ENCODE measurements at places on chromosomes 16 and 17. TPM values are rescaled to one million over a fixed set of nuclear protein-coding genes. Genes with fewer than 3 reads are reported as not detected.

- DNase-seq, result no peak
These were observed 43.4 kb downstream of the ZNF18 start for GRCh38 chr17:11953924-11954323.

The IRF8 gene
- 5.8 TPM for polyA plus RNA-seq

- DNase-seq, result no peak
These were observed 5.0 kb downstream of the SLC5A2 start for GRCh38 chr16:31487720-31488467.

DNA sequence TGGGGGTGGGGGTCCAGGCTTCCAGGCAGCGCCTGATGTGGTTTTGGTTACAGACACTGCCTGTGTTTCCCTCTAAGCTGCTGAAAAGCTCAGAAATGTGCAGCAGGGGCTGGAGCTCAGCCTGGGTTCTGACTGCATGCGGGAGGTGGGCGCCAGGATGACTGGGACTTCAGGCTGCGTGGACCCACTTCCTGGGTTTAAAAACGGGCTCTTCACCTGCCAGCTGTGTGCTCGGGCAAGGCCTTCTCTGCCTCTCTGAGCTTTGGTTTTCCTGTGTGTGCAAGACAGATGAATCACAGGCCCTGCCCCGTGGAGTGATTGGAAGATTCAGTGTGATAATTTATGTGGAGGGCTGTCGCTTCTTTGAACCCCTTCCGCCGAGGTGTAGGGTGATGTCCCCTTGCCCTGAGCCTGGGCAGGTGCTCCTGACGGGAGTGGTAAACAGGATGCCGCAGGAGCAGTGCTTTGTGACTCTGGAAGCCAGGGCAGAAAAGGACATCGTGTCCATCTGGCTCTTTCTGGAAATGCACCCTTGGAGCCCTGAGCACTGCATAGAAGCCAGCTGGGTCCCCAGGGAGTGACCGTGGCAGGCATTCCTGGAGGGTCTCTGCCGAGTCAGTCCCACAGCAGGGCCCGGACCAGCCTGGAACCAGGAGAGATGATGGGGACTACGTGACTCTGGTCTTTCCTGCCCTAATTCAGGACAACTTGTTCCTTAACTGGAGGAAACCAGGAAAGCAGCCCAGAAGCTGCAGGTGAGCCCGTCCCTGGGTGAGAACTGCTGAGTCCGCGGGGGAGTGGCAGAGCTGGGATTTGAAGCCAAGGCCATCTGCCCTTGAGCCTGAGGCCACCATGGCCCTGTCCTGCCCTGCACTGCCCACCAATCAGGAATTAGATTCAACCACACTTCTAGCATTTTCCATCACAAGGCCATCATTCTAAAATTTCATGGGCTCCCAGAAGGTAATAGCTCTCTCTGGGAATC lies 28.5 kb upstream of the SLC7A5 start:
- DNase-seq, result no peak

DNA sequence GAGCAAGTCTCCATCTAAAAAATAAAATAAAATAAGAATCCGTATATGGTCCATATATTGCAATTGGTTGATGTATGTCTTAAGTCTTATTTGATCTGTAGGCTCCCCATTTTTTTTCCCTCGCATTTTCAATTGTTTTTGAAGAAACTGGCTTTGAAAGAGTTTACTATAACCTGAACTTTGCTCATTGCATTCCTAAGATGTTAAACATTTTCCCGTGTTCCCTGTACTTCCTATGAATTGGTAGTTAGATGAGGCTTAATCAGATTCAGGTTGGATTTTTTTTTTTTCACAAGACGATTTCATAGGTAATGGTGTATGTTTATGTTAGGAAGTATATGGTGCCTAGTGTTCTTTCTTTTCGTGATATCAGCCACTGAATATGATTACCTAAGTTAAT lies 3.3 kb downstream of the LRRC36 start:
- DNase-seq, result no peak

GRCh38 chr17:64282753-64283080 lies 19.7 kb upstream of the TEX2 start:
- DNase-seq, result no peak

DNA sequence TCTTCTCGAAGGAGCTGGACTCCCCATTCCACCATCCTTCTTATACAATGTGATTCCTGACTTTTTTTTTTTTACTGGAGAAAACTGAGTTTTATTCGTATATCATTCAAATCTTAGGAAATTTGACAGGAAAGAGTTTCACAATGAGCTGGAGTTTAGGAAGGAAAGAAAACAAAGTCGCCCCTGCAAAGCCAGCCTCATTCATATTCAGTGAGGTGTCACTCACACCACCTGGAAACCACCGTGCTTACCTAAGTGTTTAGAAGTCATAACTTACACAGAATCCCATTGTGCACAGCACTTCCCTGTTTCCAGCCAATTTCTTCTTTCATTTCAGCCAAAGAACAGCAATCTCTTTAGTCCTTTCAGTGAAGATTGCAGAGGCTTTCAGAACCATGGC lies 90.3 kb upstream of the CHMP6 start:
- no peak for DNase-seq

The CLEC18B gene
- 146 TPM for polyA plus RNA-seq

GRCh38 chr16:53755026-53755910 lies 51.3 kb downstream of the FTO start:
- DNase-seq, result peak; percentile 41

DNA sequence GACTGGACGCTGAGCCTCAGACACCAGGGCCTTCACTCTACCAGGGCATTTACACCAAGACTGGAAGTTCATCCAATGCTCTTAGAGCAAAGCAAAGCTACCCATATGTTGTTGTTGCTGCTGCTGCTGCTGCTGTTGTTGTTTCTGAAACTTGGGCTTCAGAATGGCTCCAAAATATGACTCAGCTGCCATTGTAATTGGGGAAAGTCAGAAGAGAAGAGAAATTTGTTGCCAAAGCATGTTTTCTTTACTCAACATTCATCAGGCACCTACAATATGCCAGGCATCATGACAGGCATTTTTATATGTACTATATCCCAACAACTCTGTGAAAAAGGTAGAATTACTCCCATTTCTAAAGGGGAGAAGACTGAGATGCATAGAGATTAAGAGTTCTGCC lies 11.9 kb downstream of the KRT32 start:
- no peak for DNase-seq

DNA sequence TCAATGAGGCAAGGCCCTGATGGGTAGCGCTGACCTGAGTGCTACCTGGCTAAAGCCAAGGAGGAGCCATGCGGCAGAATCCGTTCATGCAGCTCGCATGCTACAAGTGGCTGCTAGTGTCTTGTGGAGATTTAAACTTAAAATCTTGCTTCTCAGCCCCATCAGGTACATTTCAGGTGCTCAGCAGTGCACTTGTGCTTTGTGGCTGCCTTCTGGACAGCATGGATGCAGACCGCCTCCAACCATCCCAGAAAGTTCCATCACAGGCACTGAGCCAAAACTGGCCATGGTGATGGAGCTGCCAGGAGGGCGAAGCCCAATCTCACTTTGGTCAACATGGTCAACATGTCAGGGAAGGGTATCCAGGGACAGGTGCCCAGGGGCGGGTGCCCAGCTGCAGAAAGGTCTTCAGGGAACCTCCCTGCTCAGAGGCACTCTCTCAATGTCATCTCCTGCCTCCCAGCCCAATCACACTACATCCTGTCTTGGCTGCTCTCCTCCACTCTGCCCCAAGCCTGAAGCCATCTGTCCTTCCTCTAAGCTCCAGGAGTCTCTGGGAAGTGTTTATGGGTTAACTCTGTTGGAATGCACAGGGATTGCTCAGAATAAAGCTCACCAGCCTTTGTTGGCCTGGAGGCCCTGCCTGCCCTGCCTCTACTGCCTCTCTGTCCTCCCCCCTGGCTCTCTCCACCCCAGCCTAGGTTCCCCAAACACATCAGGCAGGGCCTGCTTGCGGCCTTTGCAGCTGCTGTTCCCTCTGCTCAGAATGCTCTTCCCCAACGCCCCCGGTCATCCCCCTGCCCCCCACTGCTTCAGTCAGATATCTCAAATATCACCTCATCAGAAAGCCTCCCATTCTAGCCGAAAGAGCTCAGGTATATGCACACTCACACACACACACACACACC lies 18.3 kb upstream of the TNFRSF13B start:
- no peak for DNase-seq

DNA sequence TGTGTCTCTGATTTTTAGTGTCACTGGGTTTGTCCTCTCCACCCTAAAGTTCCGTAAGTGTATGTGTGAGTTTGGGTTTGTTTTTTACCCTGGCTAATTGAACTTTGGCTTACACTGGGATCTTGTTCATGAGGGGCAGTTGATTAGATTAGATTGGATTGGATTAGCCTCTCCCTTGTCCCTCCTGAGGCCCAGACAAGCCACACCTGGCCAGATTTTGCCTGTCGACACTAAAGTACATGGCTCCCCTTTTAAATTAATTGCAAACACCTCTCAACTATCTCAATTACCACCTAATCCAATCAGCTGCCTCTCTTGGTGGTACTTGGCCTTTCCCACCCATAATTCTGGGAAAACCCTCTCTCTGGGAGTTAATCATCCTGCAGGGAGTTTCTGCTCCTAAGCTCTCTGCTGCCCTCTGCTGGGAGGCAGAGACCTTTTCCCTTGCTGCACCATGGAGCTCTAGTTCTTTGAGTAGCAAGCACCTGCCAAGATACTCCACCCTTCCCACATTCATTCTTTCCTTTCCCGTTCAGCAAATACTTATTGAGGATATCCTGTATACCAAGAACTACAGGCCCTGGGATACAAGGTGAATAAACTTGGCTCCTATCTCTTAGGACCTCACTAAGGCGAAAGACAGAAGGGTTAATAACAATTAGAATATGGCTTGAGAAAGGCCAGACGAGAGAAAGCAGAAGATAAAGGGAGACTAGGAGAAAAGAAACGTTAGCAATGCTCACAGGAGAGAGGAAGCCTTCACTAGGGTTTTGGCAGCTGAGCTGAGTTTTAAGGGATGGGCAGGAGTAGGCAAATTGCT lies 60.0 kb upstream of the MPHOSPH6 start:
- peak; percentile 42 for DNase-seq

The MYL11 gene
- polyA plus RNA-seq, result 0.56 TPM

The CCL23 gene
- 0.98 TPM for polyA plus RNA-seq

- DNase-seq, result no peak
These were observed 11.8 kb downstream of the DNAJA2 start for GRCh38 chr16:46961373-46962353.

DNA sequence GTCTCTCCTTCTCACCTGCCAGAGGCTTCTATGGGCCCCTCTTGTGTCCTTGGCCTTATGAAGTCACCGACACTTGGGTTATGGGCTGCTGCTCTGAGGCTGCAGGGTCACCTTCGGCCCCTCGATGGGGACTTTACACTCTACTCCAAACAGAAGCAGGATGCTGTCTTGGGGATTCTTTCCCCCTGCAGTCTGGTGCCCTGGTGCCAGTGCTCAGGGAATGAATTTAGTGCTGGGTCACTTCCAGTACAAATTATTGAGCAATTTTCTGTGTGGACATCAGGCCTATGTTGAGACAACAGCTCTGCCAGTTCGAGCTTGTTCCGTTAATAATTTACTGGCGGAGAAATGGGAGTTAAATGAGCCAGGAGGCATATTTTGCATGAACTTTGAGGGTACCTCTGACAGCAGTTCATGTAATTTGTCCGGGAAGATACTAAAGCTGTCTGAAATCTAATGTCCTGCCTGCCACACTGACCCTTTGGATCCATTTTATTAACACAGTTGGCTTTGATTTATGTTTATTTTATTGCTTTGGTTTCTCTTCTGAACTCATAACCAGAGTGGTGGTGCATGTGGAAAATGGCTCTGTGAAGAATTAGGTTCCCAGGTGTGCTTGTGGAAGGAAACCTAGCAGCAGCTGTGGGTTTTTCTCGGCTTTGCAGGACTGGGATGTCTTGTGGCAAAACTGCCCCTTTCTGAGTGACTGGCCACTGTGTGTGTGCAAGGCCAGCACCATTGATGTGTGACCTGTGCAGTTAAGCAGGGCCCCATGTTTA lies 34.1 kb upstream of the DHX8 start:
- no peak for DNase-seq

DNA sequence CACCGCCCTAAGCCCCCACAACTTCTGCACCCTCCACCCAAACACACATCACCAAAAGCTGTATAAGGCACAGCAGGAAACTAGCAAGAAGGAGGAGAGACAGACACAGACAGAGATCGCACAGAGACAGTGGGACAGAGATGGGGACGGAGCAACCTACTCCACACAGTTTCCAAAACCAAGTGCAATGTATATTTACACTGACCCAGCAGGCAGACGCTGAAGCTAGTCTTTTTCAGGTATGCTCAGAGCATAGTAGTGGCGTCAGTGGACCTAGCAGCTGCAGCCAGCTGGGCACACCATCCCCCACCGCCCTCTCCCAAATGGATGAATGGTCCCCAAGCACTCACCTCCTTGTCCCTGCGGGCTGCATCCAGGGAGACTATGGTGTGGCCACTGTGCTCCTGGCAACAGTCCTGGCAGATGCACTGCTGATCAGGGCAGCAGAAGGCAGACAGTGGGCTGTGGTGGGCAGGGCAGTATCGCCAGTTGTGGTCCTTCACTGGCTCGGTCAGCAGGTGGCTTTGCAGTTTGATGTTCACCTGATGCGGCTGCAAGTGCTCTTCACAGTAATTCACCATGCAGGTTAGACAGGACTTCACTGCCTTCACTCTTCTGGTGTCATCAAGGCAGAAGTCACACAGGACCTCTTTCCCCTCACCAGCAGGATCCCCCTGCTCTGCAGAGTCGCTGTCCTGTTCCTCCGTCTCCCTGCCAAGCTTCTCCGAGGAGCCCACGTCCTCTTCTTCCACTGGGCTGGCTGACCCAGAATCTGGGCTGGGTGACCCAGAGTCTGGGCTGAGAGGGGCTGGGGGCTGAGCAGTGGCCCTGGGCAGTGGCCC lies 31.5 kb upstream of the FBXW10B start:
- DNase-seq, result no peak

- no peak for DNase-seq
These were observed 42.7 kb downstream of the GNAO1 start for GRCh38 chr16:56233795-56234566.

The WNT9B gene
- polyA plus RNA-seq, result 7.9 TPM

DNA sequence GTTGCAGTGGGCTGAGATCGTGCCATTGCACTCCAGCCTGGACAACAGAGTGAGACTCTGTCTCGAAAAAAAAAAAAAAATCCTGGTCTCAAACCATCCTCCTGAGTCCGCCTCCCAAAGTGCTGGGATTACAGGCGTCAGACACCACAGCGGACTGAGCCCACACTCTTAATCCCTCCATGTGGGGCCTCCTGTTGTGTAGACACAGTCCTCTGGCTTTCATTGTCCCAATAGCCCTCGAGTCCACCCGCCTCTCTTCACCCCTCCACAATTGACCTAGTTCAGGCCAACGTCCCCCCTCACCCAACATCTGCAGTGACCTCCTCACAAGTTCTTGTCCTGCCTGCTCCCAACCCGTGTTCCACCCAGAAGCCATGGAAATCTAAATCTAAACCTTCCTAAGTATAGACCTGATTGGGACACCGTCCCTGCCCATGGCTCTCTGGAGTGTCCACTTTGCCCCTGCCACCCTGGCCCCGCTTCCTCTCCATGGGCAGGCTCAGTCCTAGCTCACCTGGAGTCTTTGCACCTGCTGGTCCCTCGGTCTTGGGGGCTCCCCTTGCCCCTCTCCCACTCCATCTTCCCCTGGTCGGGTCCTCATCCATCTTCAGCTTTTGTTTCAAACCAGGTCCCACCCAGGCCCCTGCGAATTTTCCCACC lies 46.7 kb downstream of the HAPSTR1 start:
- DNase-seq, result no peak

GRCh38 chr17:49013311-49014213 lies 16.4 kb downstream of the IGF2BP1 start:
- no peak for DNase-seq

The FOXN1 gene
- 0.68 TPM for polyA plus RNA-seq
